ENCODE measurements at places on chromosomes 2 and 18.

DNA sequence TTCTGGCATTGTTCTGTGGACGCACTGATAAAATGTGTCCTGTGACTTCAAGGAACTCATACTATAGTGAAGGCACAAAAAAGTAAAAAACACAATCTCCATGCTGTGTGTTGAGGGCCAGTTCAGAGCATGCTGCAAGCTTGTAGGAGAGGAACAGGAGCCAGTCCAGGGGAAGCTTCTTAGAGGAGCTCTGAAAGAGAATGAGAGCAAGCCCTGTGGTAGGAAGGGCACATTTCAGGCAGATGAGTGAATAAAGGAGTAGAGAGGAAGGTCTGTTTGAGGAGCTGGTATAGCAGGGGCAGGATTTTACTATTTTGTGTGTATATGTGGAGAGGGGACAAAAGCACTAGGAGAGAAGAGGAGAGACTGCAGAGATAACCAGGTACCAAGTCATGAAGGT, 478.3 kb downstream of the ZEB2 start:
- no peak for DNase-seq

DNA sequence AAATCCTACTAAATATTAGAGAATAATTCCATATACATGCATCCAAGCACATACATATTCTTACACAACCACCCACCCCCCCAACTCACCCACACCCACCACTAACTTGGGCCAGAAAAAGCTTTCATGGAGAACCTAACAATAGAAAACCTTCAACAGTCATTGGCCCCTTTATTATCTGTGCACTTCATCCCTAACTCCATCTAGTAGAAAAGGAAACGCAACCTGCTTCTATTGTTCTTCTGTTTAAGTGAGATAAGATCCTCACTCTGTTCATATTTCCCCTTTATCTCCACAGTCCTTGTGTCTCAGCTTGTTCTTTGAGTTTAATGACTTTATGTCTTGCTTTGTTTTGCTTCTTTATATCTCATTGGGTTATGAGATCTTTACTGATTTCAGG, 1740.2 kb upstream of the CELF4 start:
- DNase-seq = no peak

DNA sequence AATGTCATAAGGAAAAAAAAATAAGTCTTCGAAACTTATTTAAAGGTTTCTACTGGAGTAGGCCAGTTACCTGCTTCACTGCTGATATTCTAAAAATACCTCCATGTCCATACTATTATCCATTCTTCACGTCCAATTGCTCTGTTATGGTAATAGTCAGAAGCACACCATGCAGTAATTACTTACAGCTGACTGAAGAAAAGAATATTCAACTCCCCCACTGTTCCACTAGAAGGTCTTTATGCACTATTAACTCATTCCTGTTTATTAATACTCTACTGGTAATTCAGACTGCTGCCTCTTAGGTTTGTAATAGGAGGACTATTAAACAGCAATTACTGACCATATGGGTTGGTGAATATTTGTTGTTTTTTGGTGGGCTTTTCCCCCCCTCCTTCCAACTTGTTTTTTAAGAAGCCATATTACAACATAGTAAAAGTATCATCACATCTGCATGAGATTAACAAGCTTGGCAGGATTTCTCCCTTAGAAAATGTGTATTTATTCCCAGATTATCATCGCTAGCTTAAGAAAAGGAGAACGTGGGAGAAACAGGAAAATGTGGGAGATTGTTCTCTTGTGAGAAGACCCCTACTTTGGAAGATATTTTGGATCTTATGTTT, 806.4 kb upstream of the FANCL start:
- peak; percentile 24 for DNase-seq

GRCh38 chr2:179991344-179991743, 15.8 kb downstream of the CWC22 start:
- DNase-seq = no peak

- no peak for DNase-seq
These were observed 60.7 kb upstream of the ZEB2 start for GRCh38 chr2:144580521-144581161.

GRCh38 chr2:70987386-70987785, 7.3 kb downstream of the TEX261 start:
- no peak for DNase-seq

DNA sequence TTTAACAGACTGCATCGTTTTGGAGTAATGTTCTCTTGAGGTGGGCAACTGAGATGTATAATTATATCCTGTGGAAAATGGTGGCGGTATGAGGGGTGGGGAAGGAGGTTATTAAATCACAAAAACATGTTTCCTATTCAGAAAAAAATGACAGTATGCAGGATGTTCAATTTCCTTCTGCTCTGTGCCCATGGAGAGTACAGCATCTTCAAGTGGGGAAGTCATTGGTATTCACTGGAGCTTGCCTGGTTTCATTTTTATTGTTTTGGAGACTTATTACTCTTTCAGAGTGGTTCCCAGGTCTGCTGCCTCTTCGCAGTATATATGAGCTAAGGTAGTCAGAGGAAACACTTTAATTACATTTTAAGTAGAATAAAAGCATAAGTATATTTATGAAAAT, 318.8 kb upstream of the RAB12 start:
- DNase-seq = no peak

DNA sequence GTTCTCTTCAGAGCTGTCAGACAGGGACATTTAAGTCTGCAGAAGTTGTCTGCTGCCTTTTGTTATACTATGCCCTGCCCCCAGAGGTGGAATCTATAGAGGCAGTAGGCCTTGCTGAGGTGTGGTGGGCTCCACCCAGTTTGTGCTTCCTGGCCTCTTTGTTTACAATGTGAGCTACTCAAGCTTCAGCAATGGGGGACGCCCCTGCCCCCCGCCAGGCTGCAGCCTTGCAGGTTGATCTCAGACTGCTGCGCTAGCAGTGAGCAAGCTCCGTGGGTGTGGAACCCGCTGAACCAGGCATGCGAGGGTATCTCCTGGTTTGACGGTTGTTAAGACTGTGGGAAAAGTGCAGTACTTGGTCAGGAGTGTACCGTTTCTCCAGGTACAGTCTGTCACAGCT, 24.0 kb upstream of the PAIP2B start:
- no peak for DNase-seq

DNA sequence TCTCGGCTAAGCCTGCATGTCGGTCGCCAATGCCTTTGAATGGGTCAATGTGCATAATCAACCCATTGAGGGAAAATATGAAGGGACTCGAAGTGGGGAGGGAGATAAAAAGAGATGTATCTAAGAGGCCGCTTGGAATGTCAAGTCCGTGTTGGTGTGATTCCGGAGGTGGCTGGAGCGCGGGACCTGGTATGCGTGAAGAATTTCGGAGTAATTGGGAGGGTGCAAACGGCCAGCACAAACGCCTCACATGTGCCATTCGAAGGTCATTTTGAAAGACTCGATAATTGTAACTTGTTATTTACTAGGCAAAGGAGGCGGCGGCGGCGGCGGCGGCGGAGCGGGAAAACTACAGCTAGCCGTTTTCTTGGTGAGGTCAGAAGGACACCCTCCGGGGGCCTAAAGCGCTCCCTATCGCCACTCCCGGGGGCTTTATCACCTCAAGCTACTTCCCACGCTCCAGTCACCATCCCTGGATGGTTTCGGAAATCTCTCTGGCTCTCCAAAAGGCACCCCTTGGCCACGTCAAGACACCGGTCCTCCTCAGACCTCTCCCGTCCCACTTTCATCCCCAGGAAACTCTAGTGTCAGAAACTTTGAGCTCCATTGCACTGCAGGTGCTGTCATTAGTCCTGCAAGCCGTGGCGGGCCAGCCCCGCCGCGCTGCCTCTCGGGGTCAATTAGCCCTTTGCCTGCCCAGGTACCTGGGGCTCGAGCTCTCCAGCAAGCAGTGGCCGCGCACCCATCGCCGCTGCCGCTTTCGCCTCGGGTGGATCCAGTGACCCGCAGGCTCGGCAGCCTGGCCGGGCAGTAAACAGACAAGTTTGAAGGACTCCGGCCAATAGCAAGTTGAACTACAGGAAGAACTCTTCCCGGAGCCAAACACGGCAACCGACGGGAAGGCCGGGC, 1.5 kb downstream of the ERBB4 start:
- DNase-seq = no peak

GRCh38 chr18:50662775-50663383, 103.0 kb downstream of the MAPK4 start:
- no peak for DNase-seq

DNA sequence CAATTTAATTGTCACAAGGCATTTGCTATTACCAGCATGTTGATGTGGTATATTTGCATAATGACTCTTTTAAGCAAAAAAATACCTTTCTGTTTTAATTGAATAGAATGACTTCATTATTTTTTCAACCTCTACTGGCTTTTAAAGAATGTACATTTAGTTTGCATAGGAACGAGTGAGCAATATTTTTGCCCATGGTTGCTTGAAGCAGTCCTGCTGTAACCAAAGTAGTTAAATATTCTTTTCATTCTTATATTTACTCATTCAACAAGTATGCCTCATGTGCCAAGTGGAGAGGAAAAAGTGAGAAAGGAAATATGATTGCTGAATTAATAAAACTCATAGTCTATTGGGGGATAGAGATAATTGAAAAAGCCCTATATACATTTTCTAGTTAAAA, 184.7 kb downstream of the DSEL start:
- DNase-seq = no peak

DNA sequence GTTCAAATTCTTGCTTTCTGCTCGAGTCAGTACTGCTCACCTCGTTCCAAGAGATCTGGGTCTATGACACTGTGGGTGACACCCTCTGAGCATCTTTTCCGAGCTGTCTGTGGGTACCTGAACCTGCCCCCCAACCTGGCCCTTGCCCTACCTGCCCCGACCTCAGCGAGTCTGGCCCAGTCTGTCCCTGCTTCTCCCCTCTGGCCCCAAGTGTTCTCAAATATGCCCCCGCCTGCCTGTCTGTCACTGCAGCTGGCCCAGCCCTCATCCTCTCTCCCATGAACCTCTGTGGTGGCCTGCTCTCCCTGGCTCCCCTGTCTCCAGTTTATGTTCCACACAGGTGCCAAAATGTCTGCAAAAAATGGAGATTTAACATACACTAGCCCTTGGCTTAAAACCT, 11.8 kb downstream of the IL1R1 start:
- DNase-seq = no peak

DNA sequence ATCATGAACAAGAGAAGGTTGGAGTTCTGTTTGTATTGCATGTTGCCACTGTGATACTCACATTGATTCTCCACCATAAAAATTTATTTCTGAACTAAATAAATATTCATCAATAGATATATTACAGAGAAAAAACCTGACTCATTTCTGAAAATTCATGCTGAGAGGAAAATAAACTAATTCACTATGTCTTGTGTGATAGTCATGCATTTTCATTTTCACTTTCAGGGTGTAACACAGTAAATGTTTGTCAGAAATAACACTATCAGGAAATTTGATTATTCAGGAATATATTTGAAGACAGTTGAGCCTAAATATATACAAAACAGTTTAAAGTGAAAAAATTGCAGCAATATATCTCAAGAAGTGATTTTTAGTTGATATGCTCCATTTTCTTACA, 335.2 kb downstream of the KCNJ3 start:
- no peak for DNase-seq

DNA sequence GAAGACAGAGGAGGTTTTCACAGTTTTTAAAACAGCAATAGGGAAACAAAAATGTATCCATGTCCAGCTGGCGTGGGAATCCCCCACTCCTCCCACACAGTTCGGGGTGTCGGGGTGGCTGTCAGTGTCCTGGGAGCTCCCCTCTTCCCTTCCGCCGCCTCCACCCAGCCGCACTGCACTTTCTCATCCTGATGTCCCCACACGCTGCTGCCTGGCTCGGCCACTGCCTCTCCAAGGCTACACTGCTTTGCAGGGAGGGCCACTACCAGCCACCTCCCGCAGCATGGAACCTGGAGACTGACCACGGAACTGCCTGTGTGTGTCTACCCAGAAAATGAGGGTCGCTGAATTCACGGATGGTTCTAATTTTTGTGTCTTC, 138.7 kb upstream of the CTDP1 start:
- no peak for DNase-seq

DNA sequence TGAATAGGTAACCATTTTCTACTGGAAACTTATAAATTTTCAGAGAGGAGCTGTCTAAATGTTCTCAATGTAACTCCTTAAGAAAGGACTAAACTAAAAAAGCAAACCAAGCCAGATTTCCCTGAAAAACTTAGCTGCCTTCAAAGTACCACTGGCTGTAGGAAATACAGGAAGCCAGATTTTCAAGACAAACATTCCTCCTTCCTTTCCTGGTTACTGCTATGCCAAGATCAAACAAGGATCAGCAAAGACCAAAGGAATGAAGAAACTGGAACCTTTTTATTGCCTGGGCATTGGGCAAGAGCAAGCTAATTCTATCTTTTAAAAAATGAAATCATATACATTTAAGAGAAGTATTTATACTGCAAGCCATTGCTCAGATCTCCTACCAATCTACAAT, 212.7 kb downstream of the DYM start:
- DNase-seq = no peak

- no peak for DNase-seq
These were observed 125.3 kb downstream of the ZFP36L2 start for GRCh38 chr2:43100883-43101662.

DNA sequence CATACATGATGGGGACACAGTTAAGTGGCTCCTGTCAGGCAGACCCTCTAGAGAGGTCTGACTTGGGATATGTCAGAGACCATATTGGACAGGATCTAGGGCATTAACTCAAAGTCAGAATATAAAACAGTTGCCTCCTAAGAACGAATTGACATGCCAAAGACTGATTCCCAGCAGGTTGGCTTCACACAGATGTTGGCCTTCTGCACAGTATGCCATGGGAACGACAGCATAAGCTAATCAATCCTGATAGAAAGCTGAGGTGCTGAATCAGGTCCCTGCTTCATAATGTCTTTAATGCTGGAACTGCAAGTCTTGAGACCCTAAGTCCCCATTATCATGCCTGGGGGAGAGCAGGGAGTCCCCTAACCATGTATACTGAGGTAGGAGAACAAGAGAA, 165.1 kb downstream of the SRBD1 start:
- DNase-seq = no peak

- DNase-seq = peak; percentile 45
These were observed 226.2 kb upstream of the TNP1 start for GRCh38 chr2:217086038-217086522.

DNA sequence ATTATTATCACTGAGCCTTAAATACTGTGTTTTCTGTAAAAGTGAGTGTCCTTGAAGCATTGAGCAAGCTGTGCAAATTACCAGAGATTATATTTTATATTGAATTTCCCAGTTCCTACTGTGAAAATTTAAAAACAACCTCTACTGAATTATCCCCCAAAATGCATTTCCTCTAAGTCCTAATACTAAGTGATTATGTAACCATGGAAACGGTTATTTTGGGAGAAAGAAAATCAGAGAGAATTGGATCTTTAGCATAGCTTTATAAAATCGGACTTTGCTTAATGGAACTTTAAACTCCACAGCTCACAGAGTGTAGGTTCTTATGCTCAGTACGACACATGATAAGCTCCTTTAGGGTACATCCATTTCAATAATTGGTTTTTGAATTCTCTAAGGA, 19.3 kb upstream of the CHMP1B start:
- DNase-seq = no peak

GRCh38 chr2:59390581-59390980, 1149.5 kb upstream of the FANCL start:
- no peak for DNase-seq

GRCh38 chr2:226548732-226549131, 250.9 kb downstream of the IRS1 start:
- peak; percentile 32 for DNase-seq
